ENCODE measurements at places on chromosomes 3 and 15.

- DNase-seq = no peak
These were observed 109.6 kb upstream of the UMPS start for GRCh38 chr3:124620600-124621063.

DNA sequence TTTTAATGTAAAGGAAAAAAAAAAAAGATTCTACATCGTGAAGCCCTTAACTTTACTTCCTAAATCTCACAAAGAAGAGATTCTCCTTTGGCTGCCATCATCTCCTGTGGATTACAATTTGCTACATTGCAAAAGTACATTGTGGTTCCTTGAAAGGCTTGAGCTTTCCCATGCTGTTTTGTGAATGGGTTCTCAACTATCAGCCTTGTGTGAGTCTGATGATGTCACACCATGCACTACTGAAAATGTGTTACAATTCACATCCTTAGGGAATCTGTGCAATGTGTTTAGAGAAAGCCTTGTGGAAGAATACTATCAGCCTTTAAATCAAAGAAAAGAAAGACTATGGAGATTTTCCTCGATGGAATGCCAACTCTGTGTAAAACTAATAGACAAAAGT lies 510.0 kb upstream of the ALCAM start:
- DNase-seq = no peak

GRCh38 chr3:108292450-108292849 lies 3.9 kb upstream of the HHLA2 start:
- no peak for DNase-seq

GRCh38 chr15:51621936-51622603 lies 501 bp downstream of the DMXL2 start:
- DNase-seq = no peak

- no peak for DNase-seq
These were observed 5.0 kb downstream of the CLPX start for GRCh38 chr15:65180167-65180566.

GRCh38 chr3:68136411-68136810 lies 482.0 kb upstream of the SUCLG2 start:
- no peak for DNase-seq

DNA sequence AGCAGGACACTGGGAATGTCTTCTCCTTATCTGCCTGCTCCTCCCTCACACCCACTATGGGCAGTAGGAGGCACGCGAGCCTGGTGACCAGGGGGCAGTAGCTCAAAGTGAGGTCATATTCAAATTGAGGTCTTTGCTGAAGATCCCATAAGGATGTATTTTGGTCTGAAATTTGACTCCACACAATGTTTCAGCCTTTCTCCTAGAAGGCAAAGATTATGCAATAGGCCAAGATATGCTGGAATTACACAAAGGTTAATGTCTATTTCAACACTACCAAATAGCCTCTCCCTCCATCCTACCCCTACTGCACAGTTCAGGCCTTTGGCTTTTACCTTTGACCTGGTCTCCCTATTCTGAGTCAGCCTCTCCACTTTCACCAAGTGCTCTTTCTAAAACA lies 203.0 kb downstream of the TIGIT start:
- DNase-seq = no peak

DNA sequence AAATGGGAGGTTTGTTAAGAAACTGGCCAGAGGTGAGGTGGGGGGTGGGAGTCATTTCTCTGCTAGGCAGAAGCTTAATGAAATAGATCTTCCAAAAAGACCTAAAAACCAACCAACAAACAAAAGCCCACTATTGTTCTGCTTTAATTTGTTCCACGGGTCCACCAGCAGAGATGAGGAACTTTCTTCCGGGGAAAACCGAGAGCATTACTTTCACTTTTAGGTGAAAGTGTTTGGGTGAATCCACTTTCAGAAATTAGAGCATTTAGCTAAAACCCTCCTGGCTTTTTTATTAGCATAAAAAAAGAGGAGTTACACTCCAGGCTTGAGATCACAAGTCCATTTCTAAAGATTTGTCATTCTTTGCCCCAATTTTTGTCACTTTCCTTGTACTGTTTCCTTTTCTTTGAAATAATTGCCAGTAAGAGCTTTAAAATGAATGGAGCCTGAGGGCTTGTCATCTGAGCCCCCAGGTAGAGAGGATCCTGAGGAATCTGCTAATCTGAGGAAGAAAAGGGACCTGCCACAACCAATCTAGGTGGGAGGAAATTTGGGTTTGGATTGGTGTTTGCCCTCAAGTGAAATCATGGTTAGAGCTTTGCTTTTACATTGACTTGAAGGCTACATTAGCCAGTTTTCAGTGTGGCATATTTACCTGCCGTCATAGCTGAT lies 667.6 kb downstream of the NAALADL2 start:
- DNase-seq = no peak

GRCh38 chr15:28896951-28897350 lies 11.2 kb downstream of the APBA2 start:
- no peak for DNase-seq

DNA sequence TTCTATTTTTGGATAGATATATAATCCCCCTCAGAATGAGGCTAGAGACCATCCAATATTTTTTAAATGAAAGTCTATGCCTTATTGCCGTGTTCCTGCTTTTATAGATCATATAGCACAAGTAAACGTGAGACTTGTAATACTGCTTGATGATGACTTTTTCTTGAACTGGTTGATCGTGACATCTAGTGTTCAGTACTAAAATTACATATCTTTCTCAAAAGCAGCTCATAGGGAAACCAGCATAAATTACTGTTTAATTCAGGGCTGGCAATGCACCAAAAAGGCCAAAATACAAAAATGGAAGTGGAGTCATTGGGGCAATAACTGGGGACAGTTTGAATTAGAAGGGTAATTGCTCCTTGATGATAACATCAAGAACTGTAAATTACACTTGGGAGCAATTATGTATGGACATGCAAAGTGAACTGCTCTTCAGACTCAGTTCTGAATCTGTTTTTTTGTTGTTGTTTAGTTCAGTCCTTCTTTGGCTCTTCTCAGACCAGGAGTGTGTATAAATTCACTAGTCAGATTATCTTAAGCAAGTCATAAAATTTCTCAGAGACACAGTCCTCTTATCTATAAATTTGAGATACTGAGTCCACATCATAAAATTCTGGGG lies 325.3 kb downstream of the THSD4 start:
- no peak for DNase-seq

DNA sequence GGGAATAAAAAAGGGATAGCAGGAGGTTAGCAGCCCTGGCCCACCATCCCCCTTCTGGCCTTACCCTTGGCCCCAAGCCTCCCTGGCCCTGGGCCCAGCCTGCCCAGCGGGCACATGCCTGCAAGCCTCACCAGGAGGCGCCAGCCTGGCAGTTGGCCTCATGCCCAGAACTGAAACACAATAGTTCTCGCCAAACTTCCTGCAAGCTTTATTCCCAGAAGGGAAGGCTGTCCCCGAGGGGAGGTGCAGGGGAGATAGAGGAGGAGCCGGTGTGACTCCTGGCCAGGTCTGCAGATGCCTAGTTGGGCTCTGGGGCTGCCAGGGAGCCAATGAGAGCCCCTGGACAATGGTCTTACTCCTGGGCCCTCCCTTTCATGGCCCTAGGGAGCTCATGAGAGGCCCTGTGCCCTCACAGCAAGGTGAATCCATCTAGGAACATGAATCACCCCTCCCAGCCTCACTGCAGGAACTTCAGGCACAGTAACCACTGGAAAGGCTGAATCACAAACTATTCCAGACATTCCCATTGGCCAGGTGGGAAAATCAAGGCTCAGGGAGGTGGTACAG lies 4.0 kb downstream of the CCDC33 start:
- no peak for DNase-seq

DNA sequence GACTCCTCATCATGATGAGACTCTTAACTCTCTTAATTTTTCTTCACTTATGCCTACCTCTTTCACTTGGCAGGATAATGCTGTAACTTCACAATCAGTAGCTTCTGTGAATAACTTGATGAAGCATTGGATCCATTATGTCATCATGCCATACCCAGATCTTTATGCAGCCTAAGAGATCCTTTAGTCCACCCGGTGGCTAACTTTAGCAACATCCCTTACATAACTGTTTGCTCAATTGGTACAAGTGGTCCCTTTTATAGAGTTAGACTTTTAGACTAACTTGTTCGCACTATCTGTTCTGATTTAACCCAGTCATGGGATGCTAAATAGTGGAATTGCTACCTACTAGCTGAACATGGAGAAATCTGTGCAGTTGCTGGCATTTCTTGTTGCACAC lies 184.5 kb downstream of the USP13 start:
- no peak for DNase-seq

DNA sequence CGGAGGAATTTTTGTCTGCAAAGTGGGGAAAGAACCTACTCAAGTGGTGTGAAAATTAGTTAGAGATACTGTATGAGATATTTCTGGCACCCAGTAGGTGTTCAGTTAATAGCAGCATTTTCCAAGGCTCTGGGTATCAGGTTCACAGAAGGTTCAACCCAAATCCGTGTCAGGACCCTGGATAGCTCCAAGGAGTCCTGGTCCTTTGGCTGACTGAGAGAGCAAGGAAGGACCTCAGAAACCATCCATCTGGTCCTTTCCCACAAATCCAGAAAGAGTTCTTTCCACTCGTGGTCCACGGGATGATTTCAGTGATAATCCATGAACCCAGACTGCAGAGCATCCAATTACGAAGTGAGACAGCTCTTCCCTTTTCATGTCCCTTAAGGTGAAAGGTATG lies 51.4 kb downstream of the SLC6A11 start:
- DNase-seq = no peak

- peak; percentile 54 for DNase-seq
These were observed 13.5 kb upstream of the TIPIN start for GRCh38 chr15:66369773-66370651.

DNA sequence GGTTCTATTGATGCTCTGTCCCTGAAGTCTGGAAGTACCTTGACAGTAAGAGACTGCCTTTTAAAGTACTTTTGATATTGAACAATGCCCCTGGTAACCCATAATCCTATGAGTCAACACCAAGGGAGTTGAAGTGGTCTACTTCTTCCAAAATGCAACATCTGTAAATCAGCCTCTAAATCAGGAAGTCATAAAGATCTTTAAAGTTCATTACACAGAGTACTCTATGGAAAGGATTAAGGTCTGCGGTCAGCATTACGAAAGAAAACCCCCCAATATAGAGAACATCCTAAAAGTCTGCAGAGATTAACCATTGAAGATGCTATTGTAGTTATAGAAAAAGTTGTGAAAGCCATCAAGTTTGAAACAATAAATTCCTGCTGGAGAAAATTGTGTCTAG lies 52.7 kb upstream of the CMC1 start:
- DNase-seq = peak; percentile 5

DNA sequence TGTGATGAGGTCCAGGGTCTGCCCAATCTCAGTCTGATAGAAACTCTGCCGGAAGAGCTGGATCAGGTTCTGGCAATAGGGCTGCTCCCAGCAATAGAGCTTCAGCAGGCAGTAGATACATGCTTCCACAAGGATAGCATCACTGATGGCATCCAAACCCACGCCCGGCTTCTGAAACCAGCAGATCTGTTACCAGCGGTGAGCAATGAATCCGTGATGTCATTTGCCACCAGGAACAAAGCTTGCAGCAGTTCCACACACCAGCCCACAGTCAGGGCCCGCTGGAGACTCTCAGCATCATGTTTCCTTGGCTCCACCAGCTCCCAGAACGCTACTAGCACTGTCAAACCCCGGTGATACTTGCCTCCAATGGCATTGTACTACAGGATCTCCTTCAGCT lies 19.3 kb upstream of the TTBK2 start:
- no peak for DNase-seq

DNA sequence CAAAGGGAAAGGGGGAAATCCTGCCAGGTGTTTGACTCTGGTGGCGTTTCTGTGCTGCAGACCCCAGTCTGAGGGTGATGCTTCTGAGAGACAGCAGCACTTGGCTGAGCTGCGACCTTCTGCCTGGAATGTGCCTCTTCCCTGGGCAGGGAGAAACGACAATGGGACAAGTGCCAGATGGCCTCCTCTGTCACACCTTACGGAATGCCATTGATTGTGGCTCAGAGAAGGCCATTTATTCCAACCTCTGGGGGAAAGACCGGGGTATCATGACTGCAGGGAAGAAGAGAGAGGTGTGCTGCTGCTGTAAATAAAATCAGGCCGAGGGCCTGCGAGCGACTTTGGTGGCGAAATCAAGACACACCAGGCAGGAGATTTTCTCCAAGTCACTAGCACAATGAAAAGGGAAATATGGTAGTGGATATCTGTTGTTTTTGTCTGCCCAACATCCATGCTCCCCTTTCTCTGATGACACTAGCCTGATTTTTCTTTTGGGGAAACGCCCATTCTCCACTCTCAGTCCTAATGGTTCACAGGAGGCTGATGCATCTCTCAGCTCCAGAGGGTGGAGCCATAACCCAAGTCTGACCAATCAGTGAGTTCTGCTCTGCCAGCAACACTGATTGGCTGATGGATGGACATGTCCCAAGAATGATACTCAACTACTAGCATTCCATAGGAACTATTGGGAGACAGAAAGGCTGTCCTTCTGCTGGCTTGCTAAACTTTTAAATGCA lies 336.1 kb downstream of the FOXP1 start:
- DNase-seq = no peak

GRCh38 chr3:47802734-47803479 lies at the start of gene DHX30:
DHX30 (plus strand) TSS chr3:47803138; CDS start chr3:47810684, 7,546 bp downstream.
- peak; percentile 51 for DNase-seq

DNA sequence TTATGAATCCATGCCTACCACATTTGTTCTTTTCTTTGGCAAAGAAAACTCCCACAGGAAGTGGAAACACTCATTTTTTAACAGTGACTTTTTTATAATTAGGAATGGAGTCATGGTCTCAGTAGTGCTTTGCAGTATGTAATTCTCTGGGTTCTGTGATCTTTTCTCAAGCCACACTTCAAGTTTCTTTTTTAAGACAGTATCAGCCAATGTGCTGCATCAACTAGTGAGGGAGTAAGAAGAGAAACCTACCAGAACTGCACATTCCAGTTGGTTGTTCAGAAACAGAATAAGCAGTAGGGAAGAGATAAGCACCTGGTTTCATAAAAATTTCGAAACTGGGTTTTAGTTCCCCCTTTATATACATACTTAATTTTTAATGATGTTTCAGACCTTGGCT lies 126.3 kb downstream of the FOXB1 start:
- DNase-seq = no peak

DNA sequence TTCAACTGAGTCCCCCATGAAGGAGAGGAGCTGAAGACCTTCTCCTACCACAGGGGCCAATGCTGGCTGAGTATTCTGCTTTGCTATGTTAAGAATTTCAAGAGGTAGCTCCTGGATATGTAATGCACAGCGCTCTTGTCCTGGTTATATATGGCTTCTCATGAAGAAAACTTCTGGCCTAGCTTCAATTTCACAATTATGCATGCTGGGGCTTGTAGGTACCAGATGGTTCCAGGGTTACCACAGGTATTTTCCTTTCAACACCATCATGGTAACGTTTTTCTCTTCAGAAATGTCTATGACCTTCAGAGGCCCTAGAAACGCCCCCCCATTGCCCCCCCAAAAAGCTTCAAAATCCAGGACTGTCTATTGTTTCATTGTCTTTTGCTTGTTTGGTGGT lies 311.7 kb upstream of the ICE2 start:
- DNase-seq = no peak

GRCh38 chr3:162799910-162800309 lies 1303.3 kb downstream of the OTOL1 start:
- DNase-seq = no peak

GRCh38 chr3:168061332-168061996 lies 34.3 kb downstream of the GOLIM4 start:
- DNase-seq = no peak

Data from GF-D8 (cell line).